Immature natural killer cell (primary cell): ENCODE measurements at places on chromosomes 6 and 20. TPM values are rescaled to one million over a fixed set of nuclear protein-coding genes. Genes with fewer than 3 reads are reported as not detected.

Gene OOEP
- polyA plus RNA-seq, result 0.29 TPM

Gene TBXT
- not detected for polyA plus RNA-seq

Gene TXLNB
- 0.08 TPM for polyA plus RNA-seq

Gene KIF25
- not detected for polyA plus RNA-seq

Gene PRICKLE4
- polyA plus RNA-seq, result not detected

Gene CLPSL1
- polyA plus RNA-seq, result not detected

- peak; percentile 9 for DNase-seq
Measured at GRCh38 chr20:50635676-50636600, 55.4 kb downstream of the RIPOR3 start.

GRCh38 chr6:153088796-153089195 lies 42.3 kb downstream of the RGS17 start:
- no peak for DNase-seq

GRCh38 chr6:134343066-134343465 lies 25.2 kb upstream of the SGK1 start:
- no peak for DNase-seq

DNA sequence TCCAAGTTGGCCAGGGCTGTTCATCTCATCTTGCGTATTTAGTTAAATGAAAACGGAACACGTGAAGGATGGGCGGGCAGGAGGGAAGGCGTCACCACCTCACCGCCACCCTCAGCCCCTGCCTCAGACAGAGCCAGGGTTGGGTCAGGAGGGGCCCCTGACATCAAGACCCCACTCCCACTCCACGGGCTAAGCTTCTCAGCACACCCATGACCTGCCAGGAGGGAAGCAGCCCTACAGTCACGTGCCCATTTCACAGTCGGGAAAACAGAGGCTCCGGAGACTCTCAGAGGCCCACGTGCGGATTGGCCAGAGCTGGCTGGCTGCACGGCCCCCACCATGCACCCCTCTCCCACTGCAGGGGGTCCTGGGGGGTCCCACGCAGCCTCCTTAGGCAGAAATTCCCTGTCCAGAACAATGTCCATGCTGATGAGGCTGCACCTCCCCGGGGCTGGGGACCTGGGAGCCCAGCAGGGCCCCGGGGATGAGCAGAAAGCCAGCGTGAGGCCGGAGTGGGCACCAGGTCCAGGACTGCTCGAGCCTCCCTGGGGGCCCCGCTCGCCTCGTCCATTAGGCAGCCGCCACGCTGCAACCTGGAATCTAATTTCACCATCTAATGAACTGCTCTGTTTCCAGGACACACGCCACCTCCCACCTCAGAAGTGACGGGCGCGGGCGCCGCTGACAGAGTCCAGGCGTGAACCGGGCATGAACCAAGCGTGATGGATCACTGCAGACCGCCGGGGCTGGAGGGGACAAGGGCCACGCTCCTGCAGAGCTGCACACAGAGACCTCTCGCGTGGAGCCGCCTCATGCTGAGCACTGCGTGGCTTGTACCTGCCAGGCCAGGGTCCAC lies 15.8 kb downstream of the KCNQ2 start:
- no peak for DNase-seq

- no peak for DNase-seq
Measured at GRCh38 chr6:18845896-18846295, 458.7 kb downstream of the RNF144B start.

GRCh38 chr6:140809694-140810101 lies 1323.0 kb upstream of the GJE1 start:
- peak; percentile 29 for DNase-seq

- DNase-seq, result no peak
Measured at GRCh38 chr20:14673164-14673563, 335.8 kb upstream of the FLRT3 start.

DNA sequence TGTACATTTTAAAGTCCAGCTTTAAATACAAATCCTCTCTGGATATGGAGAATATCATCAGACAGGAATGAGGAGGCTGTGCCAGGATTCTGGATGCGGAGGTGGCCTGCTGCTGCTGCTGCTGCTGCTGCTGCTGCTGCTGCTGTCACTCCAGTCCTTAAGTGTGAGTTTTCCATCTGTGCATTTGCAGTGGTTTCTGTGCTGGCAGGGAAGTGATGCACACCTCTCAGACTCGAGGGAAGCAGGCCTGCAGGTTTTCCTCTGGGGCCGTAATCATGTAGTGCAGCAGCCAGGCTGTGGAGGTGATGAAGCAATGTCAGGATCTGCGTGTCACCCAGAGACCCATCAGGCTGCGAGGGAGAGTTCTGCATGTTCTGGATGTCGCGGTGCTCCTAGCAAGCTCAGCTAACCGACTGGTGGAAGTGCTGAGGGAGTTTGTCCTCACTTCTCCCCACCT lies 32.0 kb downstream of the CFAP61 start:
- DNase-seq, result no peak

- DNase-seq, result no peak
Measured at GRCh38 chr6:109383438-109383940, 1.2 kb upstream of the CD164 start.

GRCh38 chr6:118740372-118740771 lies 89.0 kb upstream of the CEP85L start:
- no peak for DNase-seq

- DNase-seq, result no peak
Measured at GRCh38 chr6:122007339-122007738, 392.1 kb upstream of the HSF2 start.

DNA sequence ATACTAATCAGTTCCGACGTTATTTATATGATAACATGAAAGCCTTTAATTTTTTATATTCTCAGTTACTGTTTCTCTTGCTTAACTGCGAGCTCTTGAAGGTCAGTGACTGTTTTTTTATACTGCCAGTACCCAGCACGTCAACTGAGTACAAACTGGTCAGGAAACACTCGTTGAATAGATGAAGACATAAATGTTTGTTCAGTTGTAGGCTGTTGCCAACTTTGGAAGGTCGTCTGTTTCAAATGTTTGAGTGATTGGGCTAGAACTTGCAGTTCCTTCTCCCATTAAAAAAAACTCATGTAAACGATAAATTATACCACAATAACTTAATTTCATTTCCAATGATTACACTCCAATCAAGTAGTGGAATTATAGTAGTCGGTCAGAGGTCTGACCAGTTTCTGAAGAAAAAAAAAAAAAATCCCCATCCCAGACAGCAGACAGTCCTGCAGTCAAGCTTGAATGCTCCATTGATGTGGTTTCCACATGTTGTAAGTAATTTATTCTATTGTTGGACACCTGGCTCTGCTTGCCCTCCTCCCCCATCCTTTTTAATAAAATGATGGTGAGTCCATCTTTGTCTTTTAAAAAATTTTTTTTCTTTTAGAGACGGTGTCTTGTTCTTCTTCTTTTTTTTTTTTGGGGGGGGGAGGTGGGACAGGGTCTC lies 81.1 kb downstream of the SASH1 start:
- DNase-seq, result no peak

GRCh38 chr6:82775981-82776380 lies 289.7 kb downstream of the UBE3D start:
- no peak for DNase-seq

- DNase-seq, result no peak
Measured at GRCh38 chr6:149963212-149963461, 606 bp upstream of the ULBP1 start.

- DNase-seq, result no peak
Measured at GRCh38 chr6:138719011-138719635, 54.4 kb upstream of the CCDC28A start.

DNA sequence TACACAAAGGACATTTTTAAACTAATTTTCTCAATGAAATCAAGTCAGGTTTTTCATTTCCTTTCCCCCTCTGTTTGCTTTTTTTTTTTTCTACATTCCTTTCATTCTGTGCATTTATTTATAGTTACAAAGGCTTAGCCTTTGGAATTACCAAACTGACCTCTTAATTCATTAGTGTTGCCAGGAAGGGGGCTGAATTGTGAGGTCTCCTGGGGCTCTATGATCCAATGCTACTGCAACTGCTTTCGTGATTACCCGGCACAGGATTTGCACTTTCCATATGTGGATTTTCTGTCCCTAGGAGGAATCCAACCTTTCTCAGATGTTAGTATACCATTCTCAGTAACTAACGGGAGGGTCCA lies 35.3 kb downstream of the NEDD9 start:
- no peak for DNase-seq

DNA sequence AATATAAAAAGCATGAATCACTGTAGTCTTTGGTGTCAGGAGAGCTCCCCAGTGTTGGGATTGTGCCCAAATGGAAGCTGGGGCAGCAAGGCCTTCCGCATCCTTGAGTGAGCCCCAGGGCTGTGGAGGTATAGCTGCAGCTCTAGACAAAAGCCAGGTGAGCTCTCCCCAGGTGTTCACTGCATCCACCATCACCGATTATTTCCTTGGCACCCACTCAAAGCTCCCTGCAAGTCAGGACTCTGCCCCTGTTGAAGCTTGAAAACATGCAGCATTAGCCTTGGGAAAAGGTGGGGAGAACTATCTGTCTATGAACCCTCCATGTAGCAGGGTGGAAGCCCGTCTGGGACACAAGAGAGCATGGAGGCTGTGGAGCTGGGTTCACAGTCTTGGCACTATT lies 228.8 kb downstream of the BMP7 start:
- no peak for DNase-seq

DNA sequence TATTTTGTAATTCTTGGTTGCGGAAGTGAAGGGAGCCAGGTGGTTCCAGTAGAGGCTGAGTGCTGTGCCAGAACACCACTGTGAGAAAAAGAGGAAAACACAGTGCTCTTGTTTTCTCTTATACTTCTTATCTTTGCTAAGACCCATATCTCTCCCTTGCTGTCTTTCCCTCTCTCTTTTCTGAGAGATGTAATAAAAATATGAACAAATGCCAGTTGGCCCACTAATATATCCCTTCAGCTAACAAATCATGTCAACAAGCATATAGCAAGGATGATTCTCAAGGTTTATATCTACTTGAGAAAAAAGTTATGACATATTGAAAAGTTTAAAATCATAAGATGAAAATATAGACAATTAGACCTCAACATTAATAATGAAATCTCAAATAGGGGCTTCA lies 758.3 kb downstream of the HDGFL1 start:
- DNase-seq, result no peak

GRCh38 chr6:162153120-162153519 lies 574.4 kb downstream of the PRKN start:
- DNase-seq, result no peak

GRCh38 chr20:4966826-4967751 lies 34.2 kb downstream of the SLC23A2 start:
- DNase-seq, result no peak

GRCh38 chr6:25405442-25405841 lies 126.3 kb downstream of the CARMIL1 start:
- DNase-seq, result peak; percentile 11

DNA sequence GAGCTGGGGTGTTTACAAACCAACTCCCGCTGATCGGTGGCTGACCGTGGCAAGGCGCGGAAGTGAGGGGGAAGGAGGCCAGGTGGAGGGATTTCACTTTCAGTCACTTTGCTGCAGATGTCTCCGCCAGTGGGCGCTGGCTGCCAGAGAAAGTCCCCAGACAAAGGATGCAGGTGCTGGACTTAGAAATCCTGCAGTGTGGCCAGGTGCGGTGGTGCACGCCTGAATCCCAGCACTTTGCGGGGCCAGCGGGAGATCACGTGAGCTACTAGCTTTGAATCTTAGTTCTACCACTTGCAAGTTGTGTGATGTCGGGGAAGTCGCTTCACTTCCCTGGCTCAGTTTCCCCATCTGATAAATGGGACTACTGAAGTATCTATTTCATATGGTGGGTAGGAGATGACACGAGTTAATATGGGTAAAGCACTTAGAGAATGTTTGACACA lies 180.4 kb downstream of the ZNF217 start:
- peak; percentile 19 for DNase-seq

- DNase-seq, result no peak
Measured at GRCh38 chr6:31882344-31882743, 3.5 kb upstream of the SLC44A4 start.

GRCh38 chr6:161740486-161740885 lies 466.6 kb upstream of the AGPAT4 start:
- no peak for DNase-seq

GRCh38 chr20:33000802-33001466 lies 3.3 kb downstream of the SUN5 start:
- no peak for DNase-seq

DNA sequence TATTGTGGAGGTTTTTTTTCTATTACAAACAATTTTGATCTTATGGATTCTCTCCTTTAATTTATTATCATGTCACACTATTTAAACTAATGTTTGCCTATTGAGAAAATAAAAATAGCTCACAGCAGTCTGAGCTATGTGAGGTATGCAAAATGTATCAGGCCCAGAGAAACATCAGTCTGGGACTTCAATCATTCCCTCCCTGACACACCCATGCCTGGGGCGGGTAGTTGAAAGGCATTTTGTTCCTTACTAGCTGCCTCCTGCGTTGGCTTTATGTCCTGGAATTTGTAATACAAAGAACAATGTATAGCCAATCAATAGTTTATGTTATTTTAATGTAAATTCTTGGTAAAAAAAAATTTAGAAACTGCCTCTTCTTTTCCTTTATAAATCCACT lies 403.3 kb downstream of the EPM2A start:
- no peak for DNase-seq

DNA sequence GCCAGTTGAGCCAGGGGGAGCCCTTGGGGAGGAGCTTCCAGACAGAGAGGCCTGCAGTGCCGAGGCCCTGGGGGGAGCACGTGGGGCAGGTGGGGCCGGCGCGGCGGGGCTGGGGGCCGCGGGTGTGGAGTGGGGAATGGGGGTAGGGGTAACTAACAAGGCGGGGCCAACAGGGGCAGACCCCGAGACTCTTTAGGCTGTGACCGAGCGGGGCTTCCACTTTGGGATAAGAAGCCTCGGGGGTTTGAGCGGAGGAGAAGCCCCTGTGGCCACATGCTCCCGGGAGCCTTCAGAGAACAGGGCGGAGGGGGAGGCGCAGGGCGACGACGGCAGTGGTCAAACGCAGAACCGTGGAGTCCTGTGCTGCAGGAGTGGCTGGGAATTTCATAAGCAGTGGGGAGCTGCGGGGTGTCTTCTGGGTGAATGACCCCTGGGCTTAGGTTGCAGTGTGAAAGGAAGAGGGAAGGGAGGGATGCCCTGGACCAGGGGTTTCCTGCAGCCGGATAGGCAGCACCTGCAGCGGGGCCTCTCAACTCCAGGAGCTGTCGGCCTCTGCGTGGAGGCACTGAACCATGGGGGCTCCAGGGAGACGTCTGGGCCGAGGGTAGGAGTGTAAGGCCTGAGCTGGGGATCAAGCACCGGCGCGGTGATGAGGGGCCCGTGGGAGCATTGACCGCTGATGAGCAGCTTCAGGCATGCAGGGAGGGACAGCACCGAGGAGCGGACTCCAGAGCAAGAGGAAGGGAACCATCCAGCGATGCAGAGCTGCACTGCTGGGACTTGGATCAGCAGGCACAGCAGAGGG lies 121.0 kb downstream of the SYNDIG1 start:
- no peak for DNase-seq

GRCh38 chr20:62355516-62355877 lies 11.6 kb downstream of the LAMA5 start:
- no peak for DNase-seq

GRCh38 chr20:47985092-47985850 lies 200.0 kb upstream of the SULF2 start:
- DNase-seq, result no peak

DNA sequence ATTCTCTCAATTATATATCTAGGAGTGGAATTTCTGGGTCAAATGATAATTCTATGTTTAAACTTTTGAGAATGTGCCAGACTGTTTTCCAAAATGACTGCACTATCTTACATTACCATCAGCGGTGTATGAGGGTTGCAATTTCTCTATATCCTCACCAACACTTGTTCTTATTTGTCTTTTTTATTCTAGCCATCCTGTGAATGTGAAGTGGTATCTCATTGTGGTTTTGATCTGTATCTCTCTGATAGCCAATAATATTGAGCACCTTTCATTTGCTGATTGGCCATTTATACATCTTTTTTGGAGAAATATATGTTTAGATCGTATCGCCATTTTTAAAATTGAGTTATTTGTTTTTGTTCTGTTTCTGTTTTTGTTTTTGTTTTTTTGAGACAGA lies 32.3 kb downstream of the C20orf203 start:
- DNase-seq, result no peak
